ENCODE measurements at places on chromosomes 16 and 17. TPM values are rescaled to one million over a fixed set of nuclear protein-coding genes. Genes with fewer than 3 reads are reported as not detected.
A peak's percentile ranks its signal among the peaks of the same experiment; 100 is the strongest.

DNA sequence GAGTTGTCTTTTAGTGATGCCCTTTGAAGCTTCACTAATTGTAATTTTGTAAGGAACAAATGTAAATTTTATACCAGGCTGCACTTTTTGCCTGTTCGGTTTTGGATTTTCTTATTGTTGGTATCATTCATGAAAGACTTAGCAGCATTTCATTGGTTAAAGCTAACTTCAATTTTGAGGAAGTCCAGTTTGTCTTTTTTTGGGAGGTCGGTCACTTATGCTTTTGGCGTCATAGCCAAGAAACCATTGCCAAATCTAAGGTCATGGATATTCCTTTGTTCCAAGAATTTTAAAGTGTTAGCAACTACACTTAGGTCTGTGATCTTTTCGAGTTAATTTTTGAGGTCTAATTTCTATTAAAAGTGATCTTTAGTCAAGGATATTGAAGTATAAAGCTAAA lies 77.1 kb downstream of the PRKCA start:
- DNase-seq, result no peak

DNA sequence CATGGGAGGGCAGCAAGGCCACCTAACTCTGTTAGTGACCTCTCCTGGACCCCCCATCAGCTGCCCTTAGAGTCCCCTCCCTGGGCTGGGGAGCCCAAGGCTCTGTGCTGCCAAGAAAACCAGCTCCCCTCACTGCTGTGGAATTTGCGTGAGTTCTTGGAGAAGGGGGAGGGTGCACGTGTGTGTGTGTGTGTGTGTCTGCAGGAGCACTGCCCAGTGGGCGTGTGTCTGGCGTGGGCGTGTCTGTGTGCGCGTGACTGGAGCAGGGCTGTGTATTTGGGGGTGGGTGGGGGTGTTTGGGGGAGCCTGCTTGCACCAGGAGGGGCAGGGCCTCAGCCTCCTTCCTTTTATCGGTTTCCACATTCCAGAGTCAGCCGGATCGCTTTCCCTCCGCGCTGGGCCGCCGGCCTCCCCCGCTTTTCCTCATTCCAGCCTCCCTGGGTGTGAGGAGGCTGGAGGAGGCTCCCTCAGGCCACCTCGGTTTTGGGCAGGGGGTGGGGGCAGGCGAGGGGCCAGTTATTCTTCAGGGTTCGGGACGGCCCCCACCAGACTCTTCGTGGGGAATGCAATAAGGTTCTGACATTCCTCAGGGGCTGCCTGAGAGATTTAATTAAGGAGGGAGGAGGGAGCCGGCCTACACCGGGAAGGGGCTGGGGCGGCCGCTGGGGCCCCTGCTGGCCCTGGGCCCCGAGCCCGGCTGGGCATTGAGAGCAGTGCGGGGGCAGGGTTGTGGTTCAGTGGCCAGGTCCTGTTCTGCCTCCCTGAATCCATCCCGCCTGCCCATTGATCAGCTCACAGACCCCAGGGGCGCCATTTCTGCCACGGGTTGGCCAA lies 2.5 kb downstream of the VASN start:
- DNase-seq, result no peak

DNA sequence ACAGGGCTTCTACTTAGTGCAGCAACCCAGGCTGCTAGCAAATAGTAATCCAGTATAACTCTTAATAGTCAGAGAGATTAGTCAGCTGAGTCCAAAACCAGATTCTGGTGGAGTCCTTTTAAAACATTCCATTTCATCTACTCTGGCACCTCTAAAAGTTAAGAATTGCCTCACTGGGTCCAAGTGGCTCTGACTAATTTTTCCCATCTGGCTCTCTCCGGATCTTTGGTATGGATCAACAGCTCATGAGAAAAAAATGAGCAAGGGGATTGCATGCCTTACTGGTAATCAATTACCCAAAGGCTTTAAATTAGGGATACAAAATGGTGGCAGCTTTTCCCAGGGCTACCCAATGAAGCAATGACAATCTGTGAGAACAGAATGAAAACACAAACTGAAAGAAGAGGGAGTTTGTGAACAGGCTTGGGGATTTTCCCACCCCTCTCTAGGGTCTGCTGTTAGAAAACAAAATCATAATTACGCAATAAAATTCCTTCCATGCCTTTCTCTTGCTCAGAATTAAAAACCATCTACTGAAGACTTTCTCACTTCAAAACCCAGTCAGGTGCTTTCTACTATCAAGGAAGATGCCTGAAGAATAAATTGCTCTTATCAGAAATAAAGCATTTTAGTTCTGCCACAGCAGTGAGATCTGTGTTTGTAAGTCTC lies 84.6 kb upstream of the PMFBP1 start:
- DNase-seq, result no peak

DNA sequence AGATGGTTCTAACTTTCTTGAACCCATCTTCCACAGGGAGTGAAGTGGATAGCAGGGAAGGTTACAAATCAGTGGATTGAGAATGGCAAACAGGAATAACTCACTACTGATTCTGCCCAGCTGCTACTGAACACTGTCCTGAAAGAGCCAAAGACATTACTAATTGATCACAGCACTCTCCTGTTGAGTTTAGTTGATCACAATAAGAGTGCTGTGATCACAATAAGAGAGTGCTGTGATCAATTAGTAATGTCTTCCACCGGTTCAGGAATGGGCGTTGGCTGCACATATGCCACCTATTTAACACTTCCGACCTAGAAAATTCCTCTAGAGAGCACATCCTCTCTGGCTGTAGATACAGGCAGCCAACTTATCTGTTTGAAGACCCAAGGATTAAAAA lies 11.4 kb downstream of the CFAP97D1 start:
- peak; percentile 24 for DNase-seq

DNA sequence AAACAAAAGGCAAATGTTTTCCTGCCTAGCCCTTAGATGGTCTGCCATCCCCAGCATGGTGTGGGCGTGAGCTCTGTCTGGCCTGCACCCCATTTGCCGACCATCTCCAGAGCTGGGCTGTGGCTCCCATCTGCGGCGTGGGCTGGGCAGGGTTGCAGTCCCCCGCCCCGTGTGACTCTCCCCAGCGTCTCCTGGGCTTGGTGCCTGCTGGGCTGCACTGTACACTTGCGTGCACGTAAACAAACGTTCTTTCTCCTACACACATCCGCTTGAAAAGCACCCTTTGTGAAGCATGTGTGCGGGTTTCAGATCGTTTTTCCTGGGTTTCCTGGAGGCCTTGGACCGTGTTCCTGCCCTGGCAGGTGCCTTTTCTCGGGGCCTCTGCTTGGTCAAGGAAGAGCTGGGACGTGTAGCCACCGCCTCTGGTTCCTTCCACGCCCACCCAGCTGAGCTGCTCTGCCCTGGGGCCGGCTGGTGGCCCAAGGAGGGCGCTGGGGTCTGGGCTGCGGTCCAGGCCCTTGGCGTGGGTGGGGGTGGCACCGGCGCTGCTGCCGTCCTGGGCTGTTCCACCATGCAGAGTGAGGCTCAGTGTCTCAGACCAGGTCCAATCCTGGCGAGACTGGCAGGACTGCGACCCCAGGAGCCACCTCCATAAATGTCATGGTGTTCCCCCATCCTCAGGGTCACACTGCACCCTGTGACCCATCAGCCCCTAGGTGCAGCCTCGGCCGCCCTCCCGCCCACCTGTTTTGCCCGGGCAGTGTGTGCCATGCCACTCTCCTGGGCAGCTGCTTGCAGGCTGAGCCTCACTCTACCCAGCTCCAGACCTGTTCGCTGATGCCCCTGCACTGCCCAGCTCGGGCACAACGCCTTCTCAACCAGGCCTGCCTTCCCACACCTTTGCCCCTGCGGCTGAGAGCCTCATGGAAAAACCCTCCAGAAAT lies 9.9 kb upstream of the BAIAP3 start:
- DNase-seq, result no peak

DNA sequence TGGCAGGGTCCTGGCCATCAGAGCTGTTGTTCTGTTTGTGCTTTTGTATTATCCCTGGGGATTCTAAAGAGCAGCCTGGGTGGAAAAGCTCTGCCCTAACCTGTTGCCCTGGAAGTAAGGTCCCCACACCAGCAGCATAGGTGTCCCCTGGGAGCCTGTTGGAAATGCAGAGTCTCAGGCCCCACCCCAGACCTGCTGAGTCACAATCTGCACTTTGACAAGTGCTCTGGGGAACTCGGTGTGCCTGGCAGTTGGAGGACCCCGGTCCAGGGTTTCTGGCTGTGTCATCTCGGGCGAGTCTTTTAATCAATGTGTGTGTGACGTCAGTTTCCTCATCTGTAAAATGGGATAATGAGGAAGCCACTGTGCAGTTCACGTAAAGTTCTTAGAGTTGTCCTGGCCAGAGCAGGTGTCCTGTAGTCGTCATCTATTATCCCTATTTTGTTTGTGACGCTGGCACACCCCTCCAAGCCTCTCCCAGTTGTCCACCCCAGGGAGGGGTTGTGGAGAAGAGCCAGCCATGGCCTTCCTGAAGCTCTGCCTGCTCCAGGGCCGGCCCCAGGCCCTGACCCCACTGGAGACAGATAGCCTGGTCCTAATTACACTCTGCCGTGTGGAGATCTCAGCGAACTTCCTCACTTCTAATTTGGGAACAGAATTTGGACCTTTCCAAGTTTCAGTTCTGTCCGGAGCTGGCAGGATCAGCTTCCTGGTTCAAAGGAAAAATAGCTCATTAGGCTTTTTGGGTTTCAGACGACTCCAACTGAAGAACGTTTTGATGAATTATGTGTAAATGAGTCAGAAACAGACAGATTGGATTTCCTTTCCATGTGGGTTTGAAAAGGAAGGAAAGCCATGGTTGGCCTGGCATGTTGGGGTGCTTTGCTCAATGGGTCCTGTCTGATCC lies 295.7 kb upstream of the FOXF1 start:
- DNase-seq, result no peak

- DNase-seq, result no peak
These were observed 1.4 kb upstream of the MAP1LC3B start for GRCh38 chr16:87390641-87391323.

- DNase-seq, result no peak
These were observed 46.6 kb upstream of the LYRM9 start for GRCh38 chr17:27939474-27940465.

DNA sequence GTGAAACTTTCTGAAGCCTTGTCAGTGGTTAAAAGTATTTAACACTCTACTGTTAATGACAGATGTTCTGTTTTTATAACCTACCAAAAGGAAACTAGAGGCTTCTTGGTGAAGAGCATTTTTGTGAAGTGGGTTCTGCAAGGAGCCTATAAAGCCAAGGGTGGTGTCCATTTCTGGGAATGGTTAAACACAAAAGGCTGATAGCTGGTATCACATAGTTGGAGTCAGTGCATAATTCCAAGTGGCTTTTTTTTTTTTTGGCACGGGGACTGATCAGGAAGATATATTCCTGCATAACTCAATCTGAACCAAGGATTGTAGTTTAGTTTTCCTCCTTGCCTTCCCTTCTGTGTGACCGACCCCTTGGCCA lies 27.6 kb upstream of the KPNB1 start:
- DNase-seq, result no peak

GRCh38 chr17:75088465-75089417 lies 987 bp downstream of the SLC16A5 start:
- no peak for DNase-seq

GRCh38 chr17:74325743-74326379 lies at the start of gene KIF19:
Gene KIF19 (plus strand): TSS chr17:74326226. CDS start chr17:74326350, 124 bp downstream.
- peak; percentile 61 for DNase-seq

GRCh38 chr17:39563476-39563875 lies 44.2 kb downstream of the NEUROD2 start:
- no peak for DNase-seq

GRCh38 chr16:1527836-1528811 lies 5.3 kb upstream of the TMEM204 start:
- no peak for DNase-seq

DNA sequence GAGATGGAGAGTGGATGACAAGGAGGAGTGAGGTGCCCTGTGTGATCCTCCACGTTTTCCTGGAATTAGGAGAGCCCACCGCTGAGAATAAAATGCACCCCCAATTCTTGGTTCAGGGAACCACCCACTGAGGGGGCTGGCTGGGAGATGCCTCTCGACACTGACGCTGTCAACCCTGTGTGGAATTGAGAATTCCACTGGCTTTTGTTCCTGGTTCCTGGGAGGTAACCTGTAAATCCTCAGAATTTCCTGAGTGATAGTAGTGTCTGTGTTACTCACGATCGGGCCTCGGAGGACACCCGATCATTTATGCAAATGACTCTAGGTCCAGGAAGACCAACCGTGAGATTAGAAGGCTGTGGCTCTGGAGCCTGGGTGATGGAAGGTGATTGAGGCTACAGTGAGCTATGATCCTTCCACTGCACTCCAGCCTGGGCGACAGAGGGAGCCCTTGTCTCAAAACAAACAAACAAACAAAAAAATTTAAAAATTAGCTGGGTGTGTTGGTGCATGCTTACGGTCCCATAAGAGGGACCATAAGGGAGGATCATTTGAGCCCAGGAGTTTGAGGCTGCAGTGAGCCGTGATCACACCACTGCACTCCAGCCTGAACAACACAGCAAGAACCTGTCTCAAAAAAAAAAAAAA lies 11.7 kb upstream of the PRPSAP1 start:
- no peak for DNase-seq

DNA sequence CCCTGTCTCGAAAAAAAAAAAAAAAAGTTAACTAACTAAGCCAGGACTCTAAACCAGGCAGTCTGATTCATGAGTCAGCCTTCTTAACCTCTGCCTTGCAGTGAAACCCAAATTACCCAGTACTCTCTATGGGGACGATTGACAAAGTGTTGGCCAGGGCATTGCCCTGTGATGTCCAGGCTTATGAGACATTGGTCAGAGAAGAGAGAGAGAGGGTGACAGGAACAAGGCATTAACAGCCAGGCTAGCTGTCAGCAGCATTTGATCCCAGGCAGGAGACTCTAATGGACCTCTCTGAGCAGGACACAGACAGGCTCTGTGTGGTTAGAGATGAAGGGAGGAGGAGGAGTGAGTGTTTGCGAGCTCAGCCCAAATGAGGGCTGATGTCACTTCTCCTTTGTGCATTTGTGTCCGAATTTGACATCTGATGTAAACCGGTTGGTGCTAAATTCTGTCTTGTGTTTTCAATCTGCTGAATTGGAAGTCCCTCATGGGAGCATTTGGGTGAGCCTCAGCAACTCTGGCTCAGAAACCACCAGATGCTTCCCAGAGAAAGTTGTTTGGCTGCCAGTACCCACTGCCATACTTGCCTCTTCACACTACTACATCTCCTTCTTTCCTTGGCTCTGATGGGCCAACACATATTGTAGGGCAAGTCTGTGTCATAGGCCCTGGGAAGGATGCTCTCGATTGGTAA lies 4.3 kb upstream of the MYL4 start:
- peak; percentile 51 for DNase-seq

GRCh38 chr16:56425439-56425832 lies at the start of gene AMFR:
Gene AMFR (minus strand): TSS chr16:56425545. CDS start chr16:56425327, 218 bp downstream.
- DNase-seq, result peak; percentile 78

- no peak for DNase-seq
These were observed 19.9 kb upstream of the RSL1D1 start for GRCh38 chr16:11871193-11871592.

GRCh38 chr17:75384751-75385150 lies 20.7 kb downstream of the GRB2 start:
- no peak for DNase-seq

TMEM186 gene
- 20.0 TPM for polyA plus RNA-seq

ZNF385C gene
- not detected for polyA plus RNA-seq

METRNL gene
- polyA plus RNA-seq, result 0.67 TPM

DNAH2 gene
- not detected for polyA plus RNA-seq

CNGB1 gene
- polyA plus RNA-seq, result not detected

ST6GALNAC1 gene
- polyA plus RNA-seq, result 14.3 TPM

FSCN2 gene
- 0.20 TPM for polyA plus RNA-seq

LYZL6 gene
- not detected for polyA plus RNA-seq

NPIPA2 gene
- polyA plus RNA-seq, result not detected

WDR81 gene
- 23.4 TPM for polyA plus RNA-seq

STX1B gene
- not detected for polyA plus RNA-seq

TIGD7 gene
- polyA plus RNA-seq, result 3.2 TPM

FKBP10 gene
- polyA plus RNA-seq, result not detected

Data from CD4-positive, alpha-beta memory T cell (primary cell).